ENCODE measurements at places on chromosomes 6 and 20.

DNA sequence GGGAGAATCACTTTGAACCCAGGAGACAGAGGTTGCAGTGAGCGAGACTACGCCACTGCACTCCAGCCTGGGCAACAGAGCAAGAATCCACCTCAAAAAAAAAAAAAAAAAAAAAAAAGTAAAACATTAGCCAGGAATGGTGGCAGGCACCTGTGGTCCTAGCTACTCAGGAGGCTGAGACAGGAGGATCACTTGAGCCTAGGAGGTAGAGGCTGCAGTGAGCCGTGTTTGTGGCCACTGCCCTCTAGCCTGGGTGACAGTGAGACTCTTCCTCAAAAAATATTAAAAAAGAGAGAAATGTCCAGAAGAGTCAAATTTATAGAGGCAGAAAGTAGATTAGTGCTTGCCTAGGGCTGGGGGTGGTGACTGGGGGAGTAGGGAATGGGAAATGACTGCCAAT lies 6.8 kb upstream of the PIGU start:
- no peak for DNase-seq

- no peak for DNase-seq
Observed at GRCh38 chr20:43514648-43514999, 7.1 kb downstream of the L3MBTL1 start.

DNA sequence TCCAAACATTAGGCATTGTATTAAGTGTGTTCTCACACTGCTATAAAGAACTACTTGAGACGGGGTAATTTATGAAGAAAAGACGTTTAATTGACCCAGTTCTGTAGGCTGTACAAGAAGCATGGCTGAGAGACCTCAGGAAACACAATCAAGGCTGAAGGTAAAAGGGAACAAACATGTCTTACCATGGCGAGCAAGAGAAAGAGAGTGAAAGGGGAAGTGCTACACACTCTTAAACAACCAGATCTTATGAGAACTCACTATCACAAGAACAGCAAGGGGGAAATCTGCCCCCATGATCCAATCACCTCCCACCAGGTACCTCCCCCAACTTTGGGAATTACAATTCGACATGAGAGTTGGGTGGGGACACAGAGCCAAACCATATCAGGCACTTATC lies 86.6 kb upstream of the TOP1 start:
- no peak for DNase-seq

DNA sequence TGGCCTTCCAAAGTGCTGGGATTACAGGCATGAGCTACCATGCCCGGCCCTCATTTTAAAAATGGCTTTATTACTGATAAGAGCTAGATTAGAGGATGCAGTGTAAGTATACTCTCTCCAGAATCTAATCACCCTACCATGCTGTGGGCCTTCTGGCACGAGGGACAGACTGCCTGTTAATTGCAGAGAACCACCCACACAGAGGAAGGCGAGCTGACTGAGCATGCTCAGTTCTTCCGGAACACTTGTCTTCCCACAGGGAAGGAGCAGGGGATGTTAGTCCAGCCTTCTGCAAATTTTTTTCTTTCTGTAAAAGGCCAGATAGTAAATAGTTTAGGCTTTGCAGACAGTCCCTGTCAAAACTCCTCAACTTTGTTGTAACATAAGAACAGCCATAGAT lies 48.9 kb downstream of the ALDH5A1 start:
- DNase-seq = no peak

DNA sequence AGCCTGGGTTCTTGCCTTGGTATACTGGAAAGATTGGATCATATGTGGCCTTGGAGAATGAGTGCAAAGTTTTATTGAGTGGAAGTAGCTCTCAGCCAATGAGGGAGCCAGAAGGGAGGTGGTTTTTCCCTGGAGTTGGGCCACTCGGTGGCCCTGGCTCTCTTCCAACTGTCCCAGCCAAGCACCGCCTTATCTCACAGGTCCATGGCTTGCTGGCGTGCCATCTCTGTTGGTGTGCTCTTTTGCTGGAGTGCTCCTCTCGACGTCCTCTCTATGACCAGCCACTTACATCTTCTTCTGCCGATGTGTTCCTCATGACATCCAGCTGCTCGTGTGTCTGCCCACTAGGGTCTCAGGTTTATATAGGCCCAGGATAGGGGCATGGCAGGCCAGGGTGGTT lies 505.9 kb upstream of the SYNCRIP start:
- DNase-seq = no peak

GRCh38 chr20:41138475-41139226 lies 1.3 kb downstream of the PLCG1 start:
- no peak for DNase-seq

- no peak for DNase-seq
Observed at GRCh38 chr20:17490501-17490900, 40.7 kb downstream of the BFSP1 start.

DNA sequence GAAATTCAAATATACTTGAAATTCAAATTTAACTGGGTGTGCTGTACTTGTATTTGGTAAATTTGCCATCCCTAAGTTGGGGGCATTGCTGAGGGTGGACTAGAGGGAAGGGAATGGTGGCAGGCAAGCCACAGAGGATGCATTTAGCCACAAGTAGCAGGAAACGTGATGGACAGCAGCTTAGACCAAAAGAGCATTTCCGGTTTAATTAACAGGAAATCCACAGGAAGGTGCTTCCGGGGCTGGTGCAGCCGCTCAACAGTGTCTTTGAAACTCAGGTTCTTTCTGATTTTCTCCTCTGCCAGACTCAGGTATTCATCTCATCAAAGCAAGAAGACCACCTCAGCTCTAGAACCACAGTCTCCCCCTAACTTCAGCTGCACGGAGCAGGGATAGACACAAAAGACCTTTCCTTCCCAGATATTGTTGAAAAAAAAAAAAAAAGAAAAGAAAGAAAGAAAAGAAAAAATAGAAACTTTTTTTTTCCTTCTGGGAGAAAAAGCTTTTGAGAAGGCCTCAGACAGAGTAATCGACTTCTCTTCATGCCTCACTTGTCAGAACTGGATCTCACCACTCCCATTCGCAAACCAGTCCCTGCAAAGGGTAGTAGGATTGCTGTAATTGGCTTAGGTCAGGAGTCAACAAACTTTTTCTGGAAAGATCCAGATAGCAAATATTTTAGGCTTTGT lies 8.0 kb upstream of the BCAS1 start:
- no peak for DNase-seq

- DNase-seq = no peak
Observed at GRCh38 chr6:6482256-6482655, 106.3 kb upstream of the LY86 start.

GRCh38 chr20:32577023-32577422 lies 8.1 kb downstream of the NOL4L start:
- no peak for DNase-seq

DNA sequence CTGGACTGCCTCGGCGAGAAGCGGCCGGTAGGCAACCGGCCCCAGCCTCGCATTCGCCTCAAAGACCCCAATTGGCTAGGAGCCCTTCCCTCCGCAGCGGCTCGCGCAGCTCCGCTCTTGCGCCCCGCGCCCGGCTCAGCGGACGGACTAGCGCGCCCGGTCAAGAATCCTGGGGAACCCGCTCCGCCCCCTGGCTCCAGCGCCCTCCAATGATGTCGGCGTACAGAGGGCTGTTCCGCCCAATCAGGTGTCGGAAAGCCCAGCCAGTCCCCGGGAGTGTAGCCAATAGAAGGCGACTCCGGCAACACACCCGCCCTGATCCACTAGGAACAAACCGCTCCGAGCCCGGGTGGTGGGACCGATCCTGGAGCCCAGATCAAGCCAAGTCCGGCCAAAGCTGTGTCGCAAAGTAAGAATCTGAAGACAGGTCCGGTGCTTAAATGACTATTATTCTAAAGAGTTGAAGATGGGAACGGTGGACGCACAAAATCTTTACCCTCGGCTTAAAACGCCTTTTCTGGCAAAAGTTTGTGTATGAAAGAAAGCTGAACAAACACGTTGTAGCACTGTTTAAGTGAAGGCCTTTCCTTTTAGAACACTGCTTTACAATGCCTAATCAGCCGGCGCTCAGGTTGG lies 132.2 kb downstream of the OGFRL1 start:
- peak; percentile 93 for DNase-seq

DNA sequence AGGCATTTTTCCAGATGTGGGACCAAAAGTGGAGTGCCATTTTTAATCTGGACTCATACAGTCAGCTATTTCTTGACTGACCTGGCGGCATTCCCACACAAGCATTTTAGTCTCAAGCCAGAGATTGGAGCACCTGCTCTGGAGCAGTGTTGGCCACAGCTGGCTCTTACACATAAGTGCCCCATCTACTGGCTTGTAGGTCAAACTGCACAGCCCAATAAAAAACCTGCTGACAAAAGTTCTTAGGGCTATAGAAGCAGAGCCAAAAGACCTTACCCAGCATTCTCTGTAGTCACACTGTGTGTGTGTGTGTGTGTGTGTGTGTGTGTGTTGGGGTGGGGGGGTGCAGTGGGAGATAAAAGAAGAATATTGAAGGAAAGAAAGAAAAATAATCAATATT lies 38.6 kb upstream of the SENP6 start:
- peak; percentile 42 for DNase-seq

GRCh38 chr6:108207013-108207412 lies 41.2 kb downstream of the NR2E1 start:
- no peak for DNase-seq

GRCh38 chr6:151324488-151324825 lies 66.9 kb downstream of the ZBTB2 start:
- DNase-seq = no peak

DNA sequence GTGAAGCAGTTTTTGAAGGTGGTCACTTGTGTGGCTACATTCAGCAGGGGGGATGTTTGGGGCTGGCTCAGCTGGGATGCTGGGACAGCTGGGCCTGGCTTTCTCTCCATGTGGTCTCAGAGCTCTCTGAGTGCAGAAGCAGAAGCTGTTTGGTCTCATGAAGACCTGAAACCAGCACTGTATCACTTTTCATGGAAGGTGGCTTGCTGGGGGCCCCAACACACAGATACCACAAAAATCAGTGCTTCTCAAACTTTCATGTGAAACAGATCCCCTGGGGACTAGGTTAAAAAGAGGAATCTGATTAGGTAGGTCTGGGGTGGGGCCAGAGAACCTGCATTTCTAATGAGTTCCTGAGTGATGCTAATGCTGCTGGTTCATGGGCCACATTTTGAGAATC lies 347.3 kb downstream of the DHX35 start:
- no peak for DNase-seq

GRCh38 chr20:17491041-17491440 lies 40.1 kb downstream of the BFSP1 start:
- DNase-seq = no peak

- DNase-seq = peak; percentile 75
Observed at GRCh38 chr6:105994591-105995390, 91.3 kb upstream of the PRDM1 start.

DNA sequence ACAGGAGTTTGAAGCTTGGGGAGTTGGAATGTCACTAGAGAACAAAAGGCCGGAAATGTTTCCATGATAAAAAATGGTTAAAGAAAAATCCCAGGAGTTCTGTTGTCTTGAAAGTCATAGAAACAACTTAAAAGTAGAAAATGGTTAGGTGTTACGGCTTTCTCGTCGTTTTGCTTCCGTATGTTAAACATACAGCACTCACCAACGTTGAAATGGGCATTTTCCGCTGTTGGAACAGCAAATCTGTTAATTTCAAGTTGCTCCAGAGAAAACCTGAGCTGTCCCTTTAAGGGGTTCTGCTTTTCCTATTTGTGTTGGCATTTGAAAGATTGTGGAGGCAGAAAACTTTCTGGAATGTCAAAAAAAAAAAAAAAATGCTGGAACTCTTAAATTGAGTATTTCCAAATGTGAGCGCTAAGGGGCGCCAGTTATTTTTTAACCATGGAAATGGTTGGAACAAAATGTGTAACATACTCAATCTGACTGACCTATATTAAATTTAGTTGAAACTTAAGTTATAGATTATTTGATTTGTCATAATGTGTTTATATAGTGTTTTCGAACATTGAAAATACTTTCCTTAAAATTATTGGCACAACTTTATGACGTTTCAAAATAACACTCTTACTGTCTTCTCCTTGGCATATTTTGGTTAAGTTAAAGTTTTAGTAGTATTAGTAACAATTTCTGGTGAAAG lies 2.2 kb downstream of the QKI start:
- DNase-seq = peak; percentile 80

- peak; percentile 27 for DNase-seq
Observed at GRCh38 chr6:141677598-141678211, 455.0 kb upstream of the GJE1 start.

GRCh38 chr20:41639630-41640029 lies 21.5 kb upstream of the CHD6 start:
- no peak for DNase-seq

GRCh38 chr20:18312723-18313122 lies 24.4 kb downstream of the ZNF133 start:
- DNase-seq = no peak

GRCh38 chr6:163459536-163459935 lies 45.0 kb downstream of the QKI start:
- DNase-seq = no peak

DNA sequence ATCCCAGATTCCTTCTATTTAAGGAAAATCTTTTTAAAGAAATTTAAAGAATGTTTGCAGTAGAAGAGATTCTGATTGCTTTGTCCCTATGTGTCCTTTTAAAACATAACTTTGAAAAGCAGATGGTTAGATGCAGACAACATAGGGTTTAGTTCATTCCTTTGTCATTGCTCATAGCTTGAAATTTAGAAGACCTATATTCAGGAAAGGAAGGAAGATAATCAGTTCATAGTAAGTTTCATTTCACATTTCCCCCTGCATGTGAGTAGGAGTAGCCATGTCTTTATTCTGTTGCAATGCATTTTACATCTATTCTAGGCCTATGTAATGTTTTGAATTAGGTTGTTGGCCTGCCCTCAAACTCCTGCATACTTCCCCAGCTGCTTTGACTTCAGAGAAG lies 197.9 kb upstream of the GRIK2 start:
- peak; percentile 68 for DNase-seq

Data from HFFc6 (cell line).